ENCODE measurements at places on chromosomes 12 and 14. TPM values are rescaled to one million over a fixed set of nuclear protein-coding genes. Genes with fewer than 3 reads are reported as not detected.

DNA sequence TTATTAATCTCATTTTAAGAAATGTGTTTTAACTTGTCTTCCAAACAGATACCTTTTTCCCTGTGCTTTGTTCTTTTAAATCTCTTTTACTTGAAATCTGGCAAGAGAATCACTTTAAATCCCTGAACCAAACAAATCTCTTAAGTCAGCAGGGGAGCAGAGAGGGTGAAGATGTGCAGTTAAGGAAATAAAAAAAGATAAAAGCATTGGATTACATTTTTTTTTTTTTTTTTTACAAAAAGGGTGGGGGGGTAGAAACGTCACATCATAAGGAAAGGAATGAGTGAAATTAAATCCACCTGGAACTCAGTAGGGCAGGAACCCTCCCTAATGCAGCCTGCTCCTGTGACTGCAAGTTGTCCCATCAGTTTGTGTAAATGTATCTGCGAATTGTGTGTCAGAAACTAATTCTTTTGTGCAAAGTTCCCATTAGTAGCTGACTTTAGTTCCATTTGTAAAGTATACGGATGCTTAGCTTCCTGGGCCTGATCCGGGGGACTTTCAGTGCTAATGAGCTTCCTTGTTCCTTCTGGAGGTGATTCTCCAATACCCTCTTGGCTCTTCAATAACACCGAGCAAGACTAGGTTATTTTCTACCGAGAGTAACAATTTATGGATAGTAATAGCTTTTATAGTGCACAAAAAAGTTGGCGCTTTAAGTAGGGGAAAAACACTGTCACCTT is 1.5 kb downstream of the TTC6 start:
- DNase-seq, result no peak

Gene EXOC3L4
- total RNA-seq, result 2.5 TPM

Gene BAZ2A
- total RNA-seq, result 48.7 TPM

Gene SERPINA5
- total RNA-seq, result 13.6 TPM

Gene PA2G4
- total RNA-seq, result 59.3 TPM

Gene COX8C
- total RNA-seq, result not detected

Data from posterior vena cava (tissue), 2 donors.